Left renal cortex interstitium (tissue), 4 donors: ENCODE measurements at places on chromosomes 13 and 19.

- no peak for DNase-seq
Measured at GRCh38 chr19:48614436-48615230, at the start of gene FAM83E. FAM83E (minus strand) TSS chr19:48615076; CDS start chr19:48613372, 1,704 bp downstream.

DNA sequence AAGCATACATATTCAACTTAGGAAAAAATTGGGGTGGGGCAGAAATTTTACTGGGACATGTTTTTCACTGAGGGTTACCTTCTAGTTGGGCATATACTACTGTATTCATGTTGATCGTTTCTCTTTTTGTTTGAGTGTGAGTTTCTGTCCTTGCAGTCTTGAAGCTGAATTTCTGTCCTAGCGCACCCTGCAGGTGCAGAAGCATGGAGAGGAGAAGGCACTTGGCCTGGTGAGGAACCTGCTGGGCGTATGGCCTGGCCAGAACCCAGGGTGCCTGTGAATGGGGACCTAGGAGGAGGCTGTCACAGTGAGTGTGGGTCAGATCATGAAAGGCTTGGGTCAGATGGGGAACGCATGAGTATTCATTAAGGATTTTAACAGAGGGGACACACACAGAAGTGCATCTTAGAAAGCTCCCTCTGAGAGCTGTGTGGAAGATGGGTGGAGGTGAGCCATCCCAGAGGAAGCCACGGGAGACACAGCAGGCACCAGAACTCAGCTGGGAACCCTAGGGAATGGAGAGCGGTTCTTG lies 36.8 kb downstream of the SERP2 start:
- no peak for DNase-seq

DNA sequence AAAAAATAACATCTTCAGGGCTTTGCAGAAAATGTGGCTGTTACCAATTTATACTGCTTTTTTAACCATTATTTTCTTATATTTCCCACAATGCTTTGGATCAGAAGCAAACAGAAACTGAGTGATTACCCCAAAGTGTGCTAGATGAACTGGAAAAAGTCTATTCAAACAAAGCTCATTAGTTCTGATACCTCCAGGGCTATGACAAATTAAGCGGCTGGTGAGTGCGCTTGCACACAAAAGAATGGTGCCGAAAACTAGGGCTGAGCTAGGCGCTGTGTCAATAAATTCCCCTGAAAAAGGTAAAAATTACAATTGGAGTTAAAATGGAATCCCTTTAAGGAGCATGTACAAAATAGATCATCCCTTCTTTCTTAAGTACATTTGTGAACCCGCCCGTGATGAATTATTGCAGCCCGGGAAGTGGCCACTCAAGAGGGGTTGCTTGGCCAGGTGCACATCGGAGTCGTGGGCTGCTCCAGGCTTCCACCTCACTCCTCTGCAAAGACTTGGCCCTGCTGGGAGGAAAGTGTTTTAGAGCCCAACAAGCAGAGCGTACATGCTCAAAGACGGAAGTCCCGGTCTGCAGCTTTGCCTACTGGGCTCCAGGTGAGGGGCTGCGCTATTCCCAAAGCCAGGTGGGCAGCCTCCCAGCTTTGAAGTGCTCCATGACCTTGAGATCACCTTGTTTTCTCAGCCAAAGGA lies 164.0 kb upstream of the ZNF507 start:
- DNase-seq, result no peak

DNA sequence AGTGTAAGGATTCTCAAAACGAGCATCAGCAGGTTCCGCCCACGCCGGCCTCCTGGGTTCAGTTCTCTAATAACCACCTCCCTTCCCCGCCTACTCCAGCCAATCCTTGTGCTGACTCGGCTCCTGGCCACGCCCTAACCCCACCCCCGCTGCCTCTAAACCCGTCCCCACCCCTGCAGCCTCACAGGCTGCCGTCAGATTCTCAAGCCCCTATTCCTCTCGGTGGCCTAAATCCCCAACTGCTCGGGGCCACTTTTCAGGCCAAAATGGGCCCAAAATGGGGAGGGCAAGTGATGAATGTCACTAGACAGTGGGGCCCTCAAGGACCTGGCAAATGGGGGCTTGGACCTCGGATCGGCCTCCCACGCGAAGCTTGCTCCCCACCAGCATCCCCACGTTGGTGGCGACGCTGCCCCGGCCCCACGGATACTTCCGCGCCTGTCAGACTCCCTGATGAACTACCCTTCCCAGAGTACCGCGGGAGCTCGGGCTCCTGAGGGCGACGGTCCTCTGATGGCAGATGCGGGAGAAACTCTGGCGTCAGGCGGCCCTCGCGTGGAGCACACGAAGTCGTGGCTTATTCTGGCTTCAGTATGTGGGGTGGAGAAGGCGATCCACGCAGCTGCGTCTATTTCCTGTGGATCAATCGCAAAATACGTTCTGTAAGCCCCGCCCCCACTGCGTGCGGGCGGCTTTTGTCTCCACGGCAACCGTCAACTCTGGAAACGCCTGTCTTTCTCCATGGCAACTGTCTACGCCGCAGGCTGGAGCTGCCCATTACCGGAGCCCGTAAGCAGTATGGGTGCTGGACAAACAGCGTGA lies 24.8 kb downstream of the ZNF473 start:
- DNase-seq, result peak; percentile 70

DNA sequence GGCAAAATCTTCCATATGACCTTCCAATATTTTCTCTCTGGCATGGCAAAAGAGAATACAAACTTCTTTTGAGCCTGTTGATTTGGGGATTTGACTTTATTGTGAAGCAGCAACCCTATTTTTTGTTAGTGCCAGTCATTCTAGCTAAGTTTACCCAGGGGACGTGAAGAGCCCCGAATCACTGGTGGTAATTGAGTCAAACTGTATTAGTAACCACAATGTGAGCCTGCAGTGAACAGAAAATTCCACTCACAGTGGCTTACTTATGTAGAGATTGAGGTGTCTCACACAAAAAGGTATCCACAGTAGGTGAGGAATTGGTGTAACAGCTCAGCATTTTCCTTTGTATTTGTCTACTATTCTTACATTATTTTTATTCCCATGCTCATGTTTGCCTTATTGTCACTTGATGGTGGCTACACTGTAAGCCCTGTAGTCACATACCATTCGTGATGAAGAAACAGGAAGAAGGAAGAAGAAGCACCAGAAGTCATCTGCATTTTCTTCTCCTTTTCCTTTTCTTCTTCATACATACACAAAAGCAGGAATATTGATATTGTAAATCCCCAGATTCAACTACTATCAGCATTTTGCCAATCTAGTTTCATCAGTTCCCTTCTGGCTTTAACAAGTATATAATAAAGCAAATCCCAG lies 33.3 kb upstream of the MYCBP2 start:
- DNase-seq, result no peak

DNA sequence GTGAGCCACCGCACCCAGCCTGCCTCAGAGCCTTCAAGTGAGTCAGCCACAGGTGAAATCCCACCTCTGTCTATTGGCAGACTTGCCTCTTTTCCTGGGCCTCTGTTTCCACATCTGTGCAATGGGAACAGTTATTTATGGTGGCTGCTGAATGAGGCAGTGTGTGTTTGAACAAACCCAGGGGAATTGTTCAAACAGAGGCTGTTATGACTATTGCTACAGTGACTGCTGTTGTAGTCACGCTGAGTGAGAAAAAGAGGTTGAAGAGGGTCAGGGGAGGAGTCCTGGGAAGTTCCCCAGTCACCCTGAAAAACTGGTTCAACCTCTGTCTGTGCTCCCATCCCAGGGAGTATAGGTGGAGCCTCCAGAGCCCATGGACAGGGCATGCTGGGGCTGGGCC lies at the start of gene CEACAM19:
TSS of gene CEACAM19 (plus strand) at position 83 of the 400 bp plus-strand sequence. CDS start 450 bp downstream, outside the sequence.
- DNase-seq, result no peak

DNA sequence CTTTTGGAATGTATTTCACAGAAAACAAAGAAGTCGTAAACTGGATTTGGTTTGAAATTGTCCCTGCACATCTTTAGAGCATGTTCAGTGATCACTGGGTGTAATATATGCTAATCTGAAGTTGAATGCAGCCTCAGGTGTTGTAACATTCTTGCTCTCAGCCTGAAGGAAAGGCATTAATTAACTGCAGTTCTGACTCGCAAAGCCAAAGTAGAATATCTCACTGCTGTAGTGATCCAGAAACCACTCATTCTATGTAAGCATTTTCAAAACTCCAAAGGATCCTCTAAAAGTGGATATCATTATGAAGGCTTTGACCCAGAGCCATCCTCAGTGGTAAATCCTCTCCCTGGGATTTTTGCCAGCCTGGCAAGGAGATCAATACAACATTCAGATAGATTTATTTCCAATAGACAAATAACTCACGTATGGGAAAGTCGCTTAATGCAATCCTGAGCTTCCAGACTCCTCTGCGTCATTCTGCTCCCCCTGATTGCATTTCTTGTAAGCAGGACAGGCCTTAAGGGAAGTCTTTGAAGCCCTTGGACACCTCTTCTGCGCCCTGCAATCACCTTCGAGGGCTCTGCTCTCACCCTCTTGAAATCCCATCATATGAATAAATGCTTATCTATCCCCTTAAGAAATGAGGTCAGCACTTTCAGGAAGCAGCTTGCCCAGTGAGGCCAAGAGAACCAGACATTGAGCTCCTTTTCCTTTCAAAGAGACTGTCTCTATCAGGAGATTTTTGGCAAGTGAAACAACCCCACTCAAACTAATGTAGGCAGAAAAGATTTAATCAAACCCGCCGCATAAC lies 301.7 kb upstream of the NBEA start:
- no peak for DNase-seq

DNA sequence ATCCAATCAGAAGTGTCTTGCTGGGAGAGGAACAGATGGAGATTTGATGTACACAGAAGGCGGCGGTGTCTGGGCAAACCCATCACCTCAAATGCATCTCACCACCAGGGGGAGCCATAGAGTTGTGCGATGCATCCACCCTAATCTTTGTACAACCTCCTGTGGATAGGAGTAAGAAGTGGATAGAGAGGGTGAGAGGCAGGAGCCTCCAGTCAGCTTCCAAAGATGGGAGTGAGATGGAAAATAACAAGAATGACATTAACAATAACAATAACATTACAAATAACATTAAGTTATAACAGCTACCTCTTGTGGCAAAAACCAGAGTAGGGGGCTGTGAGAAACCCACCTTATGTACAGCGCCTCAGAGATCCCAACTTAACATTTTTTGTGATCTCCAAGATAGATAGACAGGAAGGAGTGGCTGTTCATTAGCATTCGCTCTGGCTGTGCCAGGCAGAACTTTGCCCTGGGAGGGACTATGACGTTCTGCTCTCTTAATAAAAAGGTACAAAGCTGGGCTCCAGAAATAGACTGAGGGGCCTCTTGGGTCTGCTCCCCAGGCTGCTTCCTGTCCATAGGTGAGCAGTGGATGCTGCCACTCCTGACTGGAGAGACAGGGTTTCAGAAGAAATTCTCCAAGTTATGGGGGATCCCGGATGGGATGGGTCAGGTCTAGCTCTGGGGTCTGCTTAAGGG lies 5.2 kb upstream of the CEACAM18 start:
- peak; percentile 33 for DNase-seq

DNA sequence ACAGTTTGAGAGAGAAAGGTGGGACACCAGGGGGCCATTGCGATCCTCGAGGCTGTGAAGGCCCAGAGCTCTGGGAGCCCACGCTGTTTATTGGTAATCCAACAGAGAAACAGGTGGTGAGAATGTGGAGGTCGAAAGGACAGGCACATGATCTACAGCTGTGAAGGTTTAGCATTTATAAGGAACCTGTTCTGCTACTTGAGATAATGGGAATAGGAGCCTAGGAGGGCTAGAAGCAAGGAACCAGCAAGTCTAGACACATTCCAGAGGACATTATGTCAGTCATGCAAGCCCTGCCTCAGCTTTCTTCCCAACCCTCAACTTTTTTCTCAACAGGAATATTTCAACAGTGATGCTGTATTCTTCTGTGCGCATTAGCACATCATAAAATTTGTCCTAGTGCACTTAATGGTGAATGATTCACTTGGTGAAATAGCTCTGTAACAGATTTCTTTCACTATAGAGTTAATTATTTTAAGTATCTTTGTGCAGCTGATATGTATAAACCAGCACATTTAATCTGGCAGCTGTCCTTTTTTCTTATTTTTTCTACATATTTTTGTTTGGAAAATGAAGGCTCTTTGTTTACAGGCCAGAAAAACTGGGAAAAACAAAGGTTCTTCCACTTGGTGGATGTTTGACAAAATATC lies 25.4 kb downstream of the ZNF90 start:
- no peak for DNase-seq

- DNase-seq, result no peak
Measured at GRCh38 chr19:2064395-2064787, 13.3 kb upstream of the MKNK2 start.

DNA sequence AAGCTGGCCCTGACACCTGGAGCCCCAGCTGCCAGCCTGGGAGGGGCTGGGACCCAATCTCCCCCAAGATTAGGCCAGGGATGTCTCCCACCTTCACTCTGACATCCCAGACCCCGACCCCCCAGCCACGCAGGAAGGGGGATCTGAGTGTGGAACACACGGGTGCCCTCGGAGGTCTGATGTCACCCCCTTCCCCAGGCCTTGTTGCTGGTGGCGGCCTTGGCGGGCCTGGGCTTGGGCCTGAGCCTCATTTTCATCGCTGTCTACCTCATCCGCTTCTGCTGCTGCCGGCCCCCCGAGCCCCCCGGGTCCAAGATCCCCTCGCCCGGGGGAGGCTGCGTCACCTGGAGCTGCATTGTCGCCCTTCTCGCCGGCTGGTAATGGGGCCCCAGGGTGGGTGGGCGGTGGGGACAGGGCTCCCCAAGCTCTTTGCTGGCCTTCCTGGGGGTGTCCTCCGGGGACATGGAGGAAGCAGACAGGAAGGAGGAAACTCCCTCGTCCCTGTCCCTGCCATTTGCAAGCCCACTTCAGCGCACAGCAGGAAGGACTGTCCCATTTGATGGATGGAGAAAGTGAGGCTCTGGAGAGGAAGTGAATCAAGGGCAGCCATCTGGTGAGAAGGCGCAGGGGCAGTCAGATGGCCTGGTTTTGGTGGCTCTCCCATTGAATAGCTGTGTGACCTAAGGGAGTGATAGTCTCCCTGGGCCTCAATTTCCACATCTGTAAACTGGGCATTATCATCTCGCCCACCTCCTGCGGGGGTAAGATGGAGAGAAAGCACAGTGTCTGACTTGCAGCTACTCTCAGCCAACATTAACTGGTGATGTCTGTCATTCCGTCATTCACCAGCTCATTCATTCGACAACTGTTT lies 3.9 kb downstream of the TTYH1 start:
- no peak for DNase-seq

DNA sequence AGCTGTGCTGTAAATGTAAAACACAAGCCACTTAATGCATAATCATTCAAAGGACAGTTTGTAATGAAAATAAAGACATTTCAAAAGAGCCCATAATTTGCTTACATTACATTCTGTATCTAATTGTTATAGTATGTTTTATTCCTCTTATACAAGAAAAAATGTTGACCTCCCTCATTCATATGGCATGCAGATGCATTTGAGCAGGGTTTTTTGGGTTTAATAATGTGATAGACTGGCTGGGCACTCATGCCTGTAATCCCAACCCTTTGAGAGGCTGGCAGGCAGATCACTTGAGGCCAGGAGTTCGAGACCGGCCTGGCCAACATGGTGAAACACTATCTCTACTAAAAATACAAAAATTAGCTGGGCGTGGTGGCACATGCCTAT lies 11.6 kb upstream of the ARL11 start:
- DNase-seq, result no peak
